ENCODE measurements at places on chromosomes 13 and 19.

- H3K4me3 ChIP-seq = no peak overlapping the region
- H3K27me3 ChIP-seq = no peaks in the 10 kb centered on the region
- no peaks in the 10 kb centered on the region for H3K4me1 ChIP-seq
- no peaks in the 10 kb centered on the region for H3K36me3 ChIP-seq
These were observed 747.7 kb downstream of the PCDH17 start for GRCh38 chr13:58379221-58379620.

DNA sequence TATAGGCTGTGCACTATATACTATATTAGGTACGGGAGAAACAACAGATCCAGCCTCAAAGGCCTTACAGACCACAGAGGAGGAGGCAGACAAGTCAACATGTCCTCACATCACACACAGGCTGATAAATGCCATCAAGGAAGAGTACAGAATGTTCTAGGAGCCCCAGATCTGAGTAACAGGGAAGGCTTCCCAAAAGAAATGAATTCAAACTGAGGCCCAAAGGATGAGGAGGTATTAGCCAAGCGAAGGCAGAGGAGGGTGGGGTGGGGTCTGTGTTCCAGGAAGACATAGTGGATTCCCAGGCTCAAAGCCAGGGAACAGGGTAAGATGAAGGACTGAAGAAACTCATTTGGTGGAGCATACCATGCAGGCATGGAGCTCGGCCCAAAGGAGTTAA, 55.1 kb downstream of the RXFP2 start:
- H3K4me1 ChIP-seq = no peaks in the 10 kb centered on the region
- H3K27ac ChIP-seq = no peak overlapping the region

DNA sequence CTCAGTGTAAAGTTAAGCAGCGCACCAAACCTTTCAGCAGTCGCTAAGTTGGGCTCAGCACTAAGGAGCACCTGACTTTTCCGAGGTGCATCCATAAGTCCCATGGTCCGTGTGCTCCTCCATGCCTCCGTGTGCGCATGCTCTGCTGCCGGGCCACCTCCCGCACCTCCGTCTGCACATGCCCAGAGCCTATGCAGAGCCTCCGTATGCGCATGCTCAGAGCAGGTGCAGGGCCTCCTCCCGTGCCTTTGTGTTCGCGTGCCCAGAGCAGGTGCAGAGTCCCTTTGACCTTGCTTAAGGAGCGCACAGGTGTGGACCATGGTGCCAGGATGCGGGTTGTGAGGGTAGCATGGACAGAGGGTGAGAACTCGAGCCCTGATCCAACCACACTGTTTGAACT, 46.0 kb downstream of the ATP11A start:
- H3K4me3 ChIP-seq = no peak overlapping the region
- H3K27me3 ChIP-seq = no peaks in the 10 kb centered on the region
- DNase-seq = no peak
- no peak overlapping the region for H3K27ac ChIP-seq
- H3K36me3 ChIP-seq = no peaks in the 10 kb centered on the region
- H3K4me1 ChIP-seq = peaks cover 7% of the 10 kb centered on the region

GRCh38 chr13:106105153-106105552, 430.3 kb downstream of the EFNB2 start:
- no peak overlapping the region for H3K4me3 ChIP-seq
- no peak overlapping the region for H3K27ac ChIP-seq
- no peaks in the 10 kb centered on the region for H3K36me3 ChIP-seq
- H3K27me3 ChIP-seq = no peaks in the 10 kb centered on the region

GRCh38 chr13:97932036-97932435, 21.4 kb upstream of the IPO5 start:
- H3K4me3 ChIP-seq = no peak overlapping the region
- peaks cover 25% of the 10 kb centered on the region for H3K27me3 ChIP-seq
- H3K36me3 ChIP-seq = no peaks in the 10 kb centered on the region
- H3K4me1 ChIP-seq = no peaks in the 10 kb centered on the region
- H3K27ac ChIP-seq = no peak overlapping the region

DNA sequence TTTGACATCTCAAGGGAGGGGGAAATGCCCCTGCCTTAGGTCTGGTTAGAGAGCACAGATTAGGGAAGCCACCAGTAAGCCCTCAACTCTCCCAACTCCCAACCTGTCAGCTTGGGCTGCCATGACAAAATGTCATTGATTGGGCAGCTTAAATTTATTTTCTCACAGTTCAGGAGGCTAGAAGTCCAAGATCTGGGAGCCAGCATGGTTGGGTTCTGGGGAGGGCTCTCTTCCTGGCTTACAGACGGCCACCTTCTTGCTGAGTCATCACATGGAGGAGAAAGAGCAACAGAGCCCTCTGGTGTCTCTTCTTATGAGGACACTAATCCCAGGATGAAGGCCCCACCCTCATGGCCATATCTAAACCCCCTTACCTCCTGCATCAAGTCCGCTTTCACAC, 24.2 kb downstream of the C19orf12 start:
- peaks cover 5% of the 10 kb centered on the region for H3K36me3 ChIP-seq
- H3K4me1 ChIP-seq = peaks cover 46% of the 10 kb centered on the region
- H3K27me3 ChIP-seq = no peaks in the 10 kb centered on the region
- peak; percentile 59 for DNase-seq

DNA sequence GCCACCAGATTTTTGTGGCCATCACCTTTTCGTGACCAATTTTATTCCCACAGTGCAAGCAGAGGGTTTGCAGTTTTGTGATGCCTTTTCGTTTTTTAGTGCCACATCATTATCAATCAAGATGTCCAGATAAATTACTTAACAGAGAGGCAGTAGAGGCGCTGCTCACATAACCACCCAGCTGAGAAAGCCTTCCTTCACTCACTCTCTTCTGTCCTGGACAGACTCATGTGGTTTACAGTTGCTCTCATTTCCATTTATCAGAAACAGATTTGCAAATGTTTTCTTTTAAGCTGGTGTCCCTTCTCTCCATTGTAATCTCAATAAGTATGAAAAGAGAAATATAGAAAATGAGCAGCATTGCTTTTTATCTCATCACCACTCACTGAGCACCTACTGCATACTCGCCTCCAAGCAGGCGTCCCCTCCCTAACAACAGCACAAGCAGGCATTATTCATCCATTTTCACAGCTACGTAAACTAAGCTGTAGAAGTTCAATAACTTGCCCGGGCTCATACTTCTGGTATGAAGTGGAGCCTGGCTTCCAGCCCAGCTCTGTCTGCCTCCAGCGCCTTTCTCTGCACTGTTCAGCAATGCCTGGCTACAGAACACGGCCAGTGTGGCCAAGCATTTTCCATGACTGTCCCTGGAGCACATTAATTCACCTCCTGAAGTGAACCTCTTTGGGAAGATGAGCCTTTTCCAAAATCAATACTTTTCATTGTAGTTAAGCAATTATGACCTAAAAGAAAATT, 34.6 kb upstream of the KATNAL1 start:
- no peak for DNase-seq
- no peaks in the 10 kb centered on the region for H3K36me3 ChIP-seq
- no peak overlapping the region for H3K27ac ChIP-seq
- H3K27me3 ChIP-seq = no peaks in the 10 kb centered on the region

All from activated T-cell treated with anti-CD3 and anti-CD28 coated beads, Interleukin-2, amount 50 U/mL, for 72 hours (primary cell).